Immature natural killer cell (primary cell): ENCODE measurements at places on chromosomes 5 and 9. TPM values are rescaled to one million over a fixed set of nuclear protein-coding genes. Genes with fewer than 3 reads are reported as not detected.

The GABRP gene
- not detected for polyA plus RNA-seq

- DNase-seq: no peak
Measured at GRCh38 chr5:6496636-6497035, 48.0 kb downstream of the UBE2QL1 start.

GRCh38 chr5:93604644-93605515 lies 21.9 kb downstream of the NR2F1 start:
- DNase-seq: no peak

The LCN2 gene
- 0.44 TPM for polyA plus RNA-seq

- DNase-seq: no peak
Measured at GRCh38 chr9:94881940-94882339, 155.4 kb downstream of the AOPEP start.

DNA sequence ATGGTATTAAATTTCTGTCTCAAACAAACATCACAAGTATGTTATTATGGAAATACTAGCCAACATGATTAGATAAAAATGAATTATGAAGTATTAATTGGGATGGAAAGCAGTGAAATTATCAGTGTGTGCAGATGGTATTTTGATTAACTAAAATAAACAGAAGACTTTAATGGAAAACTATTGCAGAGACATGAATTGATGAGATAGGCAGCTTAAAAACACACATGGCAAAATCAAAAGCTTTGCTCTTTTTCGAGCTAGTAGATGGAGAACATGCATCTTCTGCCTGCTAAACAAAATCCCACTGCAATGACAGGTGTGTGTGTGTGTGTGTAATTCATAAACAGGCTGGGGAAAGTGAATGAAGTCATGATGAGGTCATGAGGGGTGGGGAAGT lies 426.2 kb downstream of the MTRR start:
- no peak for DNase-seq

The GPRIN1 gene
- polyA plus RNA-seq: 0.34 TPM

The PCA3 gene
- not detected for polyA plus RNA-seq

DNA sequence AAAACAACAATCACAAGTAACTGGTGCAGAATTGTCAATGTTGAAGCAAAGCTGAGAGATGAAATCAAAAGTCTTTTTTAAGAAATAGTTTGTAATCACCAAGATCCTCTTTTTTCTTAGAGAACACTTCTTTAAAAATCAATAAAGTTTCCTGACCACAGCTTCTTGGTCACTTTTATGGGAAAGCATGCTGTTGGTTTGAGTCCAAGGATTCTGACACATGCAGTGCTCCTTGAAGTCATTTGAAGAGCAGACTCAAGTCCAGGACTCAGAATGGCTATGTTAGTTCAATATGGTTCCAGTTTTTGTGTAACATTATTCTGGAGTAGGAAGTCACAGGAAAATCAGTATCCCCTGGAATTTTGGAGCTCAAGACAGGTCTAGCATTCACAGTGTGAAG lies 480.6 kb downstream of the NR2F1-AS1 start:
- DNase-seq: no peak
